ENCODE measurements at places on chromosomes 4 and X.

- DNase-seq = no peak
These were observed 50.0 kb downstream of the TET2 start for GRCh38 chr4:105196523-105197145.

- no peak for DNase-seq
These were observed 660 bp downstream of the WWC2 start for GRCh38 chr4:183099537-183100297.

DNA sequence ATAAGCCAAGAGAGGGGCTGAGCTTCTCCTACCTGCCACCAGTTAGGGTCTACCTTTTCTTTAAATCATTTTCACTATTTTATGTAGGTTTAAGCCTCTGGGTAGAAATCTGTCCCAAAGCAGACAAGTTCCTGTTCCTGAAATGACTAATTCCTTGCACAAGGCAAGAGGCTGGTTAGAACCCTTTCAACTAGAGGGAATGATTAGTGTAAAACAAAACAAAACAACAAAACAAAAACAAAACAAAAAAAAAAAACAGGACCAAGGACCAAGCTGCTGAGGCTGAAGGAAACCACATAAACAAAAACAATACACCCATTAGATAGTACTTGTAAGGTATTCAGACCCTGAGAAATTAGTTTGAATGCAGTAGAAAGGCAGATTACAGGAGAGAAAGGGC, 62.7 kb downstream of the MAML3 start:
- DNase-seq = no peak

GRCh38 chr4:56123051-56123450, 174.3 kb downstream of the CEP135 start:
- DNase-seq = no peak

GRCh38 chrX:856566-857290, 226.1 kb downstream of the SHOX start:
- DNase-seq = no peak

GRCh38 chrX:153474718-153475117, 4.3 kb upstream of the HAUS7 start:
- DNase-seq = no peak

All from NCI-H510A treated with DMSO at 0.1 percent for 48 hours (cell line).